ENCODE measurements at places on chromosomes 2 and 18. TPM values are rescaled to one million over a fixed set of nuclear protein-coding genes. Genes with fewer than 3 reads are reported as not detected.

DNA sequence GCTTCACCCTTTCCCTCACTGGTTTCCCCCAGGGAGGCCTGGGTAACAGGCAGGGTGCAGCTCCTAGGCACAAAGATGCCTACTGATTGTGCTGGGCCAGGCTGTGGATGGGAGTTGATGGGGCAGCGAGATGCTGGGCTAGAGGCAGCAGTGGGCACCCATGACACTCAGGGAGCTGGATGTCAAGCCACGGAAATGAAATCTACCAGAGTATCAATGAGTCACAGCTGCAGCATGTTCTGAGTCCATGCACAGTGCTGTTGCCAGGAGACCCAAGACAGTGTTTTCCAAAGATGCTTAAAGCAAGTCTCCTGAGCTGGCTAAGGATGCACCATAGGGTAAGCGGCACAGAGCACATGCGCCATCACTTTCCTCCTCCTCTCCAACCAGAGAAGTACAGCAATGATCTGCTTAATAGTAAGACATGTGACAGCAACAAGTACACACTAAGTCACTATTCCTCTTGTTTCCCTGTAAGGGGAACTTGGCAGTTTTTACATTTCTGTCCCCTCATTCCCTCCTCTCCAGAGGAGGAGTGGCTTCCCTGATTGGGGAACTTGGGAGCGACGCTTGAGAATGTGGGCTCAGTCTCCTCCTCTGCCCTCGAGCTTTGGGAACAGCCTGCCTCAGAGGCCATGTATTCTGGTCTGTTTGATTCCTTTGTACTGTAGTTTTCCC is 57.2 kb downstream of the CDC42EP3 start:
- DNase-seq = no peak

- DNase-seq = no peak
Measured at GRCh38 chr2:187206471-187206870, 241.6 kb downstream of the CALCRL start.

DNA sequence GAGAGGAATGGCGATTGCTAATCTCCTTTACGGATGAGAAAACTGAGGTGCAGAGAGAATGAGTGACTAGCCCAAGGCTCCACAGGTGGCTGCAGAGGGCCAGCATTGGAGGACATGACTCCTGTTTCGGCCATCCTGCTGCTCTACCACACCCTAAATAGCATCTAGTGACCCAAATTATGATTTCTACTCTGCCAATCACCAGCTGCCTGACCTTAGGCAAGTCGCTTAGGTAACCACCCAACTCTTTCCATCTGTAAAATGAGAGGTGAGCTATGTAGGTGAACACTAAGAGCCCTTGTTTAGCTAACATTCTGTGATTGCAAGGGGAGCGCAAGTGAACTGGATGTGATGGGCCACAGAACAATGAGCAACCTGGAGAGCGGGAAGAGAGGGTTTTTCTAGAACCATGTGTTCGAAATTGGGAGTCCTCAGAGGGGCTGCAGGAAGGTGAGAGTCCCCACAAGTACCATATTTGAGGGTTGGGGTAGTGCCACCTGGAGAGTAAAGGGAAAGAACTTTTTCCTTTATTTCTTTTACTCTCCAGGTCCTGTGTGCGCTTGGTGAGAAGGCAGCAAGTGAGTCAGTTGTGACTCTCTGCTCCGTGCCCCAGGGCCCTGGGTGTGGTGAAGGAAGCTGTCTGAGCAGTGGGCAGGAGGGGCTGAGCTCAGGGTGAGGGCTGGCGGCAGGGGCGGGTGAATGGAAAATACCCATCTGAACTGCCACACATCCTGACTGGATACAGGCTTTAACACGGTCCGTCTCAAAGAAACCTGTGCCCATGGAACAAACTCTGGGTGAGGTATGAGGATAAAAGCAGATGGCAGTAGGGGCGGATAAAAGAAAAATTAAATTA is 2.4 kb downstream of the CYP27C1 start:
- DNase-seq = no peak

DNA sequence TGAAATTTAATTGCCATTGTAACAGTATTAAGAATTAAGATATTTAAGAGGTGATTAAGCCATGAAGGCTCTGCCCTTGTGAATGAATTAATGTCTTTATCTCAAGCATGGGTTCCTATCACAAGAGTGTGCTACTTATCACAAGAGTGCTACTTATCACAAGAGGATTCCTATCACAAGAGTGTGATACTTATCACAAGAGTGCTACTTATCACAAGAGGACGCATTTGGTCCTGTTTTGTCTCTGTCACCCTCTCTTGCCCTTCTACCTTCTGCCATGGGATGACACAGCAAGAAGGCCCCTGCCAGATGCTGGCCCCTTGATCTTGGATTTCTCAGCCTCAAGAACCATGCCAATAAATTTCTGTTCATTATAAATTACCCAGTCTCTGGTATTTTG is 13.2 kb upstream of the COL5A2 start:
- DNase-seq = no peak

Gene CERS6
- total RNA-seq = 66.7 TPM

- no peak for DNase-seq
Measured at GRCh38 chr2:62568983-62569837, 63.2 kb upstream of the TMEM17 start.

GRCh38 chr18:44909191-44909719 is 228.6 kb downstream of the SETBP1 start:
- DNase-seq = no peak

DNA sequence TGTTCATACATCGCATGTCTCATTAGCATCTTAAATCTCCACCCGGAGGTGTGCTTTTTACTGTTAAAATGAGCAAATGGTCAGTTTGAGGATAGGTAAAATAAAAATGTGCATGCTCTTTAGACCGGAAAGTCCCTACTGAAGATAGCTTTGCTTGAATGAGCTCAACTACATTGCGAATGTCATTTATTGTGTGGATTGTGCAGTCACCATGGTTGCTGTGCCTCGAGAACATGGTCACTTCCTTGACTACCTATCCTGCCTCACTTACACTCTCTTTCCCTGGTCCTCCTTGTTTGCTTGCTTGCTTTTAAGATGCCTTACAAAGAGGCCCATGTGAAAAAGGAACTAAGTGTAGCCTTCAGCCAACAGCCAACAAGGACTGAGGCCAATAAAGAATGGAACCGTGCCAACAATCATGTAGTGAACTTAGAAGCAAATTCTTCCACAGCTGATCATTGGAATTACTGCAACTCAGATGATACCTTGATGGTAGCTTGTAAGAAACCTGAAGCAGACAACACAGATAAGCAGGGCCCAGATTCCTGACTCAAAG is 72.2 kb upstream of the BARD1 start:
- no peak for DNase-seq

DNA sequence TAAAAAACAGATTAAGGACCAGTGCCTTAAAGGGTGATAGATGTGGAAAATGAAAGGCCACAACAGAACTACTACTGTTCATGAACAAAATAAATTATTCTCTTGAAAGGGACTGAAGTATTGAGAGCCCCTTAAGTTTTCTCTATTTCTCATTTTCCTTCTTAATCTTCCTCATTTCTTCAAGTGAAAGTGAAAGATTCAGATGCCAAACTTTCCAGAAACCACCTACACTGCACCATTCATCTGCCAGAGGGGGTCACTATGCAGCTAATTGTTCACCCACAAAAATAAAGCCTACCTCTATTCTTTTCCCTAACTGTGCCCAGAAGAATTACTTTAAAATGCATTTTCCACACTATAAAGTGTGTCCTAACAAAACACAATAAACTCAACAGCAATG is 140.1 kb downstream of the NR4A2 start:
- no peak for DNase-seq

Gene CASP10
- 5.4 TPM for total RNA-seq

DNA sequence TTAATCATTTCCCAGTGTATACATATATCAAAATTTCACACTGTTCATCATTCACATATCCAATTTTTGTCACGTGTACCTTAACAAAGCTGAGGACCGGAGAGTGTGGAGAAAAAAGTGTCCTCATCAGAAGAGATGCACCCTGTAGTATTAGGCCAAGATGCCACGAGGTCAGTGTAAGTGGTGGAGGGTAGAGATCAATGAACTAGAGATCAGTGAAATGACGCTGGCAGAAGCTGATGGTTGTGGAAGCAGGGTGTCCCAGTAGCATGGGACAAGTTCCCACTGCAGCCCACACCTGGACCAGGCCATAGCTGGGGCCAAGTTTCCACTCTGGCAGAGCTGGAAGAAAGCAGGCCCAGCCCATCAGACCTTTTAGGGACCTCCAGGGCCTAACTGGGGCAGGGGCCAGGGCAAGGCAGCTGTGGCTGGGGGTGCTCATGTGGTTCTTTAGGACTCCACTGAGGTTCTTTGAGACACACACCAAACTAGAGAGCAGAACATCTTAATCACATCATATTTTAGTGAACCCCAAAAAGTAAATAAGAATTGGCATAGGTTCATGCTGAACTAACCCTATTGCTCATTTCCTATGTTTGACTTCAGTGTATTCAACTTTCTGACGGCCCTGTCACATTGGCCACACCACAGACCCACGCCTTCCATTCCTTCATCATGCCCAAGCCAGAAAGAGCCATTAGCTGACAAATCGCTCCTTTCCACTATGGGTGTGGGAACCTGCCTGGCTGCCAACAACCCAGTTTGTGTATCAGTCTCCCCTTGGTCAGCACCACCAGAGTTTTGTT is 21.6 kb upstream of the GPR55 start:
- peak; percentile 17 for DNase-seq

Gene WIPF1
- total RNA-seq = 16.3 TPM

GRCh38 chr2:98093611-98094010 is 6.6 kb downstream of the VWA3B start:
- DNase-seq = no peak
